Cortex of kidney (tissue), 1 donor: ENCODE measurements at places on chromosomes 1 and 21.

GRCh38 chr1:87953732-87954344 is 625.2 kb downstream of the LMO4 start:
- DNase-seq = no peak

GRCh38 chr1:84704872-84705417 is 14.7 kb upstream of the SSX2IP start:
- DNase-seq = no peak

DNA sequence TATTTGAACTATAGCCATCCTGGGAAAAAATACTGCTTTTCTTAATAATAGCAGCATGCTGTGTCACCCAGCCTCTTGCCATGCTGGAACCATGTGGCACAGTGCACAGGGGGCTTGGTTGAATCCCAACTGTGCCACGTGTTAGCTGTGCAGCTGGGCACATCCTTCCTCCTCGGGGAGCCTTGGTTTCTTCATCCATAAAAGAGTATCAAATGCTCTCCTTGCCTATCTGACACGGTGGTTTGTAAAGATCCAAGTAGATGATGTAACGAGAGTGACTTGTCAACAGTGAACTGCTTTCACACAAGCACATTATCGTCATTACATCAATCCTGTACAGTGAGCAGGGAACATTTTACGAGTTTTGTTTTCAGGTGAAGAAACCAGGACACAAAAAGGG is 24.4 kb downstream of the VASH2 start:
- DNase-seq = no peak

DNA sequence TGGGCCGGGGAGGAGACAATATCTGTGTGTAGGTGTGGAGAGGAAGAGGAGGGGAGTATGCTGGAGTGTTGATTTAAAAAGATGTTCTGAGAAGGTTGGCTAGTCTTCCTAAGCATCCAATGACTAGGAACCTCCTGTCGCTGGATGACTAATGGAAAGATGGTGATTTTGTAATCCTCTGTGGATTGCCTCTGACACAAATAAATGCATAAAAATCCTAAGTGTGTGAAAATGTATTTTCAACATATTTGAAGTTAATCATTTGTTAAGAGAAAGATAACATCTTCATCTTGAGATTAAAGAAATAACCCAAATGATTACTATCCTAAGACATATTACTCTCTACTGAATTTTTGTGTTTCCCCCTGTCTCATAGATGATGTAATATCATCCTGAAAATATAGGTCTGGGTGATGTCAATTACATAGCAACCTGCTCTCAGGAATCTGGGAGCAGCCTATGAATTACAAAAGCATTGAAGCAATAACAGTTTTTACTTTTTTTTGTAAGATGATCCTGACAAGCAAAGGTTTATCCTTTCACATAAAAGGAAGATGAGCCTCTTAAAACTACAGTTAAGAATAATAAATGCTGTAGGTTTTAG is 220.5 kb upstream of the MAP1LC3C start:
- no peak for DNase-seq

DNA sequence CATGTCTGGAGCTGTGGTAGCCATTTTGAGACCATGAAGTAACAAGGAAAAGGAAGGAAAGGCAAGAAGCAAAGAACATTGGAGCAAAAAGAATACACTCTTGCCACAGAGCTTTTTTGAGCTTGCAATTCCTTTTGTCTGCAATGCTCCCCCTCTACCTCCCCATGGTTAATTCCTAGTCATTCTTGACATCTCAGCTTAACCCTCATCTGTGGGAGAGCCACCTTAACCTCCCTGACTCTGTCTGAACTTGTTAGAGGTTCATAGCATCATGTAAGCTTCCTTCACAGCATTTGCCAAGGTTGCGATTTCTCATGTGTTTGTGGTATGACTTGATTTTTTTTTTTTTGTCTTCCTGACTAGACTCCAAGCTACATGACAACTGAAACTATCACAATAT is 564.1 kb upstream of the PLXNA2 start:
- DNase-seq = no peak

DNA sequence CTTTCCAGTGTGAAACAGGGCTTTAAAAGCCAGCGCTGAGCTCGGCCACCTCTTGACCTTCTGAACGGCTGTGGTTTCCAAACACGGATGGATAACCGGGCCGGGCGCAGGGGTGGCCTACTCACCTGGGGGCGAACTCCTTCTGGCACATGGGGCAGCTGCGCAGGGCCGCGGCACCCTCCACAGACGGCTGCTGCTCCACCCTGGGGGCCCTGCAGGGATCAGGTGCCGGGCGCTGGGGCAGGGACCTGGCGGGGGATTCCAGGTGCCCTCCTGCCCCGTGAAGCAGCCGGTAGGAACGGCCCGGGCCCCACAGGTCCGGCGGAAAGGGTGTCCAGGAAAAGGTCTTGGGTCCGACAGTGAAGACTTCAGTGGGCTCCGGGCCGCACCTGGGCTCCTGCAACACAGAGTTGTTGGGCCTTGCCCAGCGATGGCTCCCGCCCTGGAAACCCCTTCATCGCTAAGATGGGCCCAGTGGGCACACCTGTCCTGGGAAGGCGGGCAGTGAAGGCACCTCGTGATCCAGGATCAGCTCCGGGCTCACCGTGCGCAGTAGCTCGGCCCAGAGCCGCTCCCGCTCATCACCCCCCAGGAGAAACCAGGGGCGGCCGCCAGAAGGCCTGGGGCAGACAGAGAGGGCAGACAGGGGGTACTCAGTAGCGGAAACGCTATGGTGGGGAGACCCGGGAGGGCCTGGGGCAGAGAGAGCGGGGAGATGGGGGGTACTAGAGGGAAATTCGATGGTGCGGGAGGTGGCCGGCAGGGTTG is 874 bp downstream of the FAAP20 start:
- no peak for DNase-seq

DNA sequence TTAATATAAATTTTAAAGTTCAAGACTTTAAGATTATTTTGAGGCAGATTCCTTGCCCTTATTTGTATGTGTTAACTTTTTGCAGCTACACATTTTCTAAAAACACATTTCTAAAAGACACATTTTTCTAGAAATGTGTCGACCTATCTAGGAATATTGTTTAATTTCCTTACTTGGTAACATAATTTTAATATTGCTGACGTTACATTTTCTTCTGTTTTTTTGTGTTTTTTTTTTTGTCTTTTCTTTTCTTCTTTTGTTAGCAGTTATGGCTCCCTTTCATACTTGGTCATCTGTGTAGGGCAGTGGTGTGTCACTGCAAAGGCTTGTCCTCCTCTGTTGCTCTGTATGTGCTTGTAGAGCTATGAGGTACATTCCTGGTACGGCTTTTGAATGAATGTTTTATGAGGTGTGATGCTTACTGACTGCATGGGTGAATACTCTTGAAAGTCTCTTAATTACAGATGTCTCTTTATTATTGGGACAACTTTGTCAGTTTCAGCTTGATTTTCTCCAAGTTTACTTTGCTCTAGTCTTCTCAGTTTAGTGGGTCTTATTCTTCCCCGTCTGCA is 30.1 kb downstream of the LRRC8D start:
- DNase-seq = no peak

GRCh38 chr1:17212487-17213121 is 7.7 kb downstream of the PADI1 start:
- DNase-seq = no peak

- no peak for DNase-seq
These were observed 106.7 kb upstream of the C8B start for GRCh38 chr1:57072401-57073110.

- DNase-seq = no peak
These were observed 27.4 kb downstream of the SYF2 start for GRCh38 chr1:25204797-25205480.

DNA sequence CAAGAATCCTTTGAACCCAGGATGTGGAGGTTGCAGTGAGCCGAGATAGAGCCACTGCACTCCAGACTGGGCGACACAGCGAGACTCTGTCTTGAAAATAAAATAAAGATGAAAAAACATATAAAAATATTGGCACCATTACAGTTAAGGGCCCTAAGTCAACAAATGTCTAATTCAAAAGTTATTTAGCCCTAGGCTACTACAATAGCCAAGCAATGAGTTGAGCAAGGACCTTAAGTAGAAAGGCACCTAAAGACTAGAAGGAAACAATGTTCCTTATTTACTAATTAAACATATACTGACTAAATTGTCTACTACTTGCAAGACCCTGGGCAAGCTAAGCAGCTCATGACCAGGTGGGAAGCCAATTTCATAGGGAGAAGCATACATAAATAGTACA is 4.1 kb downstream of the PIK3R3 start:
- DNase-seq = no peak

GRCh38 chr1:183734543-183735036 is 70.3 kb upstream of the RGL1 start:
- no peak for DNase-seq

- DNase-seq = no peak
These were observed 126.9 kb upstream of the ERRFI1 start for GRCh38 chr1:8152731-8153702.

- DNase-seq = no peak
These were observed 10.1 kb downstream of the NEK7 start for GRCh38 chr1:198166900-198167299.

DNA sequence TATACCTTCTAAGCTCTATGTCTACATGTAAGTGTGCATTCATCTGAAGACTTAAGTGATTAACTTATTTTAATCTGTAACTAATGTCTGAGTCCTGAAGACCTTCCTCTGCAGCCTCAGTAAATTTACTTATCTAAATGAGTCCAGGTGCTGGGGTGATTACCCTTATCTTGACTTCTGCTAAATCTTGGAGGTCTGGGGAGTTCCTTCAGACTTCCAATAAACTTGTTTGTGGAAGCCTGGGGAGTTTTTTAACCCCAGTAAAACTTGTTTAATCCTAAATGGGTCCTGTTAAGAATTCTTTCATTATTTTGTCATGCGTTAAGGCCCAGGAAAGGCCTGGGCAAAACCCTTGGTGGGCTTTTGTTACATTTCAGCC is 37.0 kb downstream of the RSPH1 start:
- DNase-seq = no peak

DNA sequence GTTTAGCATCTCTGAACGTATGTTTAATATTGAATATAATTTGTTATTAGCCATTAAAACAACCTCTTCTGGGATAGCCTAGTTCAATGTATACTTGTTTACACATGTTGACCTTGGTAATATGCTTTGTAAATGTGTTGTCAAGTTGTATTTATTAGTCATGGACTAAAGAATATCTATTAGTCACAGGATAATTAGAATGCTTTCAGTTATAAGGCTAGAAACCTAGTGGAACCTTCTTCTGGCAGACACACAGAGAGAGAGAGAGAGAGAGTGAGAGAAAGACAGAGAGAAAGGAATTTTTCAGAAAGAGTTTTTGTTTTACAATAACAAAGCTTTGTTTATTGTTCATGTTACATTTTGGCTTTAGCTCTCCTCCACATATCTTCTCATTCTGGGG is 181.1 kb upstream of the APP start:
- no peak for DNase-seq

- no peak for DNase-seq
These were observed 216.6 kb downstream of the GREM2 start for GRCh38 chr1:240395336-240395735.

DNA sequence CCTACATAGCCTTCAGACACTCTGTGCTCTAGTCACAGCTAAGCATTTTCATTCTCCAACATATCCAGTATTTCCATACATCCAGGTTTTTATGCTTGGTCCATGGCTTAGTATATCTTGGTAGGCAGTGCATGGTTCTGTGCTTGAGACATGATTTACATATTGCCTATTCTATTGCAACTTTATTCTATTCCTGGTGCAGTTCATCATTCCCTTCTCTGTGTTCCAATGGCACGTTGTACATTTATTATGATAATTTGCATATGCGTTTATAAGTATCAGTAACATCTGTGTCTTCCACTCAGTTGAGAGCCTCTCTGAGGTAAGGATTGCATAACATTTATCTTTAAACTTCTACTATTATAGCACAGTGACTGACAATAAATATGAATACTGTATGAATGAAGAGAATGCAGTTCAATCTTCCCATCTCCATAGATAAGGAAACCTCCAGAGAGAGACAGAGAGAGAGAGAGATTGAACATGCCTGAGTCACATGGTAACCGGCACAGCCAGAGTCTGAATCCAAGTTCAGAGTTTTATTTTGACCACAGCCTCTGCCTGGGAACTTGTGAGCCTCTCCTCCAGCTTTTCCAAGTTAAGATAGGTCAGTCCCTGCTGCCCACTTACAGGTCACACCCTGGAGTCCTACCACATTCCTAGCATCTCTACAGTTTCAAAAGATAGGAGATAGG is 41.5 kb downstream of the PLPPR5 start:
- no peak for DNase-seq

DNA sequence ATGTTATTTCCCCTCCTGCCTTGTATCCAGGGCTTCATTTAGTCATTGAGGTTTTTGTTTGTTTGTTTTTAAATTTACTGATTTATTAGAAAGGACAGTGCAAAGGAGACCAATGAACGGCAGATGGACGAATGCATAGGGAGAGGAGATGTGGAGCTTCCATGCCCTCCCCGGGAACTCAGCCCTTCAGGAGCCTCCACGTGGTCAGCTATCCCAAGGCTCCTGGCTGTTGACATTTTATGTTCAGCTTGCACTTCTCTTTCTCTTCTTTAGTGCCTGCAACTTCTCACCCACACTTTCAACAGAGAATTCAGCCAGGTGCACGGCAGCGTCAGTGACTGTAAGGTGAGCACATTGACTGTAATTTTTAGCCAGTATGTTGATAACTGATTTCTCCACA is 30.7 kb upstream of the PGD start:
- no peak for DNase-seq

- DNase-seq = no peak
These were observed 72.3 kb upstream of the SLFNL1 start for GRCh38 chr1:41093826-41094225.

DNA sequence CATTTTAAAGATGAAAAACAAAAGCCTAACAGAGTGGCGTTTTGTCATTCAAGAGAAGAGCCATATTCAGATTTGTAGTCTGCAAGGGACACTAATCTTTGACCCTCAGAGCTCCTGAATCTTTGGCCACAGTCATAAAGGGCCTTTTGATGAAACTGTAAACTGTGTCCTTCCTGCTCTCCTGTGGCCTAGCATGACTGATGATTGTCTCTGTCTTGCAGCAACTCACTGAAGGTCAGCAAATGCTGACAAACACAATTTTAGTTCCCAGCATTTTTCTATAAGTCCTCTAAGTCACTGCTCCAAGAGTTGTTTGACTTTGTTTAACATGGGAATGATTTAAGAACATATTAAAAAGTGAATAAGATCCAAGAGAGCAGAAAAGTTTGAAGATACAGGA is 55.3 kb upstream of the PRELP start:
- no peak for DNase-seq

DNA sequence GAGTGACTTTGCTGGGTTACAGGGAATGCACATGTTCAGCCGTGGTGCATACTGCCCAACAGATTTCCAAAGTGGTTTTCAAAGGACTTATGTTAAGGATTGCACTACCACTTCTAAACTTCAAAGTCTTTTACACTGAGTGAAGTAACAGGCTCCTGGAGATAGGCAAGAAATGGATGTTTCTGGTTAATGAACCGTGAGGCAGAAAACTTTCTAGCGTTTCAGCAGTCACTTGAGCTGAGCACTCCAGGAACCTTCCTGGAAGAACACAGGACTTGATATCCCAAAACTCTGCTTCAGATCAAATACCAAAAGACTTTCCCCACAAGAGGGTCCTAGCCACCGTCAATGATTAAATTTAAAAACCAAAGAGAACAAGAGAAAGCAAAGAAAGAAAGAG is 74.3 kb upstream of the ATP1A1 start:
- DNase-seq = no peak
